ENCODE measurements at places on chromosomes 4 and X.

DNA sequence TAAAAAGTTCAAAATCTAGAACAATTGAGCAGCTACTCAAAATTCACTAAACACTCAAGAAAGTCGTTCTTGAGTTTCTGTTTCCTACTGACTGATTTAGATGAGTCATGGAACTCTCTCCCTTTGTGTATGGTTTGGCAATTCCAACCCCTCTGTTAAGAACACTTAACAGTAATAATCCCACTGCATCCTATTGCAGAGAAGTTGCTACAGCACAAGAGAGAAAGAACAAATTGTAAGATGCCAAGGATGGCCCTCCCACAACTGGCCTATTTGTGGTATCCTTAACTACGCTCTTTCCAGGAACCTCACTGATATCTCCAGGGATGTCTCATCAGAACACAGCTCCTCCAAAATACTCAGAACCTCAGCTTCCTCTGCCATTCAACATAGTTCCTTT is 701.8 kb upstream of the TENM3 start:
- no peak for DNase-seq

- DNase-seq, result peak; percentile 4
Measured at GRCh38 chr4:149638073-149638472, 177.6 kb downstream of the IQCM start.

DNA sequence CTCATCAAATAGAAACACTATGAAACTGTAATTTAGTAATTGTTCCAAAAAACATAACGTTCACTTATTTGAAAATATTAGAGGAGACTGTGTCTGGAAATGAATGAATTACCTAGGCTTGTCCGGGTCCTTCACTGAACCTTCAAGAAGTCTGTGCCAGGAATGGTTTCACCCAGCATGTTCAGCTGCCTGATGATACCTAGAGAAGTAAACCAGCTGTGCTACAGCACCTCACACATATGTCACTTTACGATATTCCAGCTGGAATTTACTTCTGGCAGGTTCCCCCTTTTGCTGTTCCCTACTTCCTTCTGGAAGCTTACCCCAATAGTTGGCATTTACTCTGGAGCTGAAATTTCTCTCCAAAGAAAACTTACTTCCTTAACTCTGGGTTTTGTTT is 906.5 kb downstream of the FAT4 start:
- DNase-seq, result peak; percentile 2

- DNase-seq, result no peak
Measured at GRCh38 chr4:52172166-52172565, 121.1 kb downstream of the SPATA18 start.

GRCh38 chr4:40722576-40723161 is 27.1 kb upstream of the NSUN7 start:
- no peak for DNase-seq

GRCh38 chr4:1964443-1964842 is 44.3 kb downstream of the NELFA start:
- DNase-seq, result no peak

DNA sequence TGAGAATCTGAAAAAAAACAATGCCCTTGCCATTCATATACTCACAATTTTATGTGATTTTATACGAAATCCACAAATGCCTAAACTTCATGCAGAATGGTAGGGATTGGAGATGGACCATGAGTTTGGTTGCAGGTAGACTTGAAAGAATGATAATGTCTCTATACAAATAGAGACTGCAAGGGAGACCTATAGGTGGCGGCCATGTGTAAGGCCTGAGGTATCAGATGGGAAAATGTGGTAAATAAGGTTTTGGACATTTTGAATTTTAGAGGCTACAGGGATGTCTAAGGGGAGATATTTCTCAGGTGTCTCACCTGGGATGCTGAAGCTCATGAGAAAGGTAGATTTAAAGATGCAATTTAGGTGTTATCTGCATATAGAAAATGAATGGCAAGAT is 78.0 kb downstream of the GABRB1 start:
- DNase-seq, result no peak

DNA sequence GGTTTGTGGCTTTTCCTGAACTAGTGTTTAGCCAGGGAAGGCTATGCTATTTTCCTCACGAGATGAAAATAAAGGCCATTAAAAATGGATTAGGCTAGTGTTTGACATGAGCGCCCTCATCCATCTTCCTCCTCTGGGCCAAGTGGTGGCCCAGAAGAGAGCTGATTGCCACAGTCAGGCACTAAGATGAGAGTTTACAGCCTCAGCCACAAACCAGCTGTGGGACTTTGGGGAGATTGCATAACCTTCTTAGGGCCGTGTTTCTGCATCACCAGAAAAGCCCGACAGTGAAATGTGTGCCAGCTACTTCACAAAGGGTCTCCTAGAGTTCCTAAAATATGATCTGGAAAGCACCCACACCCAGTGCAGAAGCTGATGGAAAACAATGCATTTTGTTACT is 42.3 kb upstream of the LNX1 start:
- DNase-seq, result no peak

GRCh38 chrX:72716766-72717165 is 2.7 kb upstream of the PHKA1 start:
- DNase-seq, result no peak

- DNase-seq, result no peak
Measured at GRCh38 chrX:20215565-20215964, 51.1 kb downstream of the RPS6KA3 start.

DNA sequence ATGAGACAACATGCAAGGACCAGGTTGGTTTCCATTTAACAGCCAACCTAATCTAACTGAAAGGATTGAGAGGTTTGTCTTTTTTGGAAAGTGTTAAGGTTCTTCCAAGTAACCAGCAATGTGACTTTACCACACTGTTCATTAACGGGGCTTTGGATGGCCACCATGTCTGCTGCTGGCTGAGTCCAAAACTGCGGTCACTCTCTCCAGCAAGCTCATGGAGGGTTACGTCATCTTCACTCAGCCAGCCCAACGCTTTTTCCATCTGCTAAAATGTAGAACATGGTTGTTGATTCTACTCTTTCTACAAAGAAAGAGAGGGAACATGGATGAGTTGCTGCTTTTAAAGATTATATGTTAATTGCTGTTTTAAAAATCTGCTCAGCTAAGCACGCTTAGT is 11.0 kb downstream of the PKD2 start:
- no peak for DNase-seq

DNA sequence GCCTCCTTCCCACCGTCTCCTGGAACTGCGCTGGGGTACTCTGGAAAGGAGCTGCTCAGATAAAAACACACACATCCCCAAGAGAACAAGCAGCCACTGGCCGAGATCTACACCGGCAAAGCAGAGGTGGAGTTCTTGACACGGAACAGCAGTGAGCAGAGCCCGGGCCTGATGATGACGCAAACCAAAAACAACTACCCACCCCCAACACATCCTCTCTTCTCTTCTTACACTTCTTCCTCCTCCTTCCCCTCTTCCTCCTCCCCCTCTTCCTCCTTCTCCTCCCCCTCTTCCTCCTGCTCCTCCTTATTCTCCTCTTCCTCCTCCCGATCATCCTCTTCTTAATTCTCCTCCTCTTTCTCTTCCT is 4.6 kb downstream of the PNMA5 start:
- no peak for DNase-seq

- DNase-seq, result no peak
Measured at GRCh38 chr4:166075599-166075998, 202.6 kb downstream of the TLL1 start.

DNA sequence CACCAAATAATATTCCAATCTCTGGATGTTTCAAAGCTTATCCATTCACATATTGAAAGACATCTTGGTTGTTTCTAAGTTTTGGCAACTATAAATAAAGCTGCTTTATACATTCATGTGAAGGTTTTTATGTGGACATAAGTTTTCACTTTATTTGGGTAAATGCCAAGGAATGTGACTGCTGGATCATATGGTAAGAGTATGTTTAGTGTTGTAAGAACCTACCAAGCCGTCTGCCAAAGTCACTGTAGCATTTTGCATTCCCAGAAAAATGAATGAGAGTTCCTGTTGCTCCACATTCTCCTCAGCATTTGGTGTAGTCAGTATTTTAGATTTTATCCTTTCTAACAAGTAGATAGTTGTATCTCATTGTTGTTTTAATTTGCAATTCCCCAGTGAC is 1047.7 kb downstream of the C4orf33 start:
- no peak for DNase-seq

- DNase-seq, result no peak
Measured at GRCh38 chr4:8893624-8894423, 22.2 kb upstream of the HMX1 start.

DNA sequence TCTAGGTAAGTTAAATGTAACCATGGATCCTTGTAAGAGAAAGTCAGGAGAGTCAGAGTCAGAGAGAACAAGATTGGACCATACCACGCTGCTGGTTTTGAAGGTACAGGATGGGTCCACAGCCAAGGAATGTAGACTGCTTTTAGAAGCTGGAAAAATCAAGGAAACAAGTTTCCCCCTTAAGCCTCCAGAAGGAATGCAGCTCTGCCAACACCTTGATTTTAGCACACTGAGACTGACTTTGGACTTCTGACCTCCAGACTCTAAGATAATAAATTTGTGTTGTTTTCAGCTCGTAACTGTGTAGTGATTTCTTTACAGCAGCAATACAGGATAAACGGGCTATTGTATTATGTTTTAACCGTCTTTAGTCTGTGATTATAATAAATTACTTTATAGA is 108.0 kb upstream of the USP38 start:
- no peak for DNase-seq

DNA sequence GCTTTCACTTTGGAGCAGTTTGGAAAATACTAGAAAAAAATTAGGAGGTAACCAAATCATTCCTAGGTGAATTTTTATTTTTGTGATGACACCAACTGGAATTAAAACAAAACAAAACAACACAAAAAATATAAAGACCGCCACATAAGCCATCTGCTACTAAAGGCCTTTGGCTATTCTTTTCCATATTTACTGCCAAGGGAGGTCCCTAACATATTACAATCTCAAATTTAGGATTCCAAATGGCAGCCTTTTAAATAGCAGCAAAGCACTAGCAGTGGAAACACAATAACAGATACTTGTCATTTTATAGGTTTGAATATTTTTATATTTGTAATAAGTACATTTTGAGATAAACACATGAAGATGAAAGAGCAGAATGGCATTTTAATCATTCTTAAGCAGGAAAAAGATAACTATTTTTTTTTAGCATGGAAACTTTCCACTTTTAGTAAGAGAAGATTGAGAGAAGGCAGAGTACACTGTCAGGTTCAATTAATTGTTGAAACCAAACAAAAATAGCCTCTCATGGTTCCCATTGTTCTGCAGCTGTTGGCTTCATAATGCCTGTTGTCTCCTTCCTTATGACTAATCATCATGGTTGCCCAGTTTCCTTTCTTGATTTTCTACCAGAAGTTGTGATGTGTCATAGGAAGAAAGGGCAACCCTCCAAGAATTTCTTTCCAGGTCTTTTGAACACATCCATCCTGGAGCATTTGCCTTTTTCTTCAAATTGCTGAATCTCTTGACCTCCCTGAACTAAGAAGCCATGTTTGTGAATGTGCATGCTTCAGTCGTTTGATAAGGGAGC is 219.0 kb upstream of the EMCN start:
- DNase-seq, result peak; percentile 85

DNA sequence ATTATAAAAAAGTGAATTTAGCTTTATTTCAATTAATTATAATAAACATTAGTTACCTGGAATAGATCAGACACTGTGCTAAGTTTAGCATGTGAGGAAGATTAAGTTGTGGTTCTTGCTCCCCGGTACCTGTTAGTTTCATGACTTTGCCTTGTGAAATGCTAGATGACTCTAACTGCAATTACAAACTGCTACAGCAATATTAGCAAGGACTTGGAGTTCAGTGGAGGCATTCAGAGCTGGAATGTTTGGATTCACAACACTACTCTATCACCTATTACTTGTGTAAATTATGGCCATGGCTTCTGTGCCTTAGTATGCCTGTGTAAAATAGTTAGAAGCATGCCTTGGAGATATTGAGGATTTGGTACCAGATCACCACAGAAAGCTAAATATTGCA is 21.4 kb upstream of the ANXA10 start:
- no peak for DNase-seq

DNA sequence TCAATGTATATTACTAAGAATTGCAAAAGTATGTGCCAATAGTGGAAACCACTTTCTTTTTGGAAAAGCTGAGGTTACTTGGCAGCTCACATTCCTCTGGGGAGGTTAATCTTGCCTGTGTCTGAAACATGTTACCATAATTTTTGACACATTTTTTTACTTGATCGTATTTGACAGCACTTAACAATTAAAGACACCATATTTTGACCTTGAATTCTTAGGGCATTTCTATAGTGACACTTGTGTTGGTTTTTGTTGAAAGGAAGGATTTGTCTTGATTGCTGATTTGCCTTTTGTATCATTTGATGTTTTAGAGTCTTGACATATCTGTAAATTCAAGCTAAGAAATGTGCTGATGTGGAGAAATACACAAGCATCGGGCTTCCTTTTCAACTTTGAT is 2135.5 kb downstream of the PCDH7 start:
- DNase-seq, result no peak

DNA sequence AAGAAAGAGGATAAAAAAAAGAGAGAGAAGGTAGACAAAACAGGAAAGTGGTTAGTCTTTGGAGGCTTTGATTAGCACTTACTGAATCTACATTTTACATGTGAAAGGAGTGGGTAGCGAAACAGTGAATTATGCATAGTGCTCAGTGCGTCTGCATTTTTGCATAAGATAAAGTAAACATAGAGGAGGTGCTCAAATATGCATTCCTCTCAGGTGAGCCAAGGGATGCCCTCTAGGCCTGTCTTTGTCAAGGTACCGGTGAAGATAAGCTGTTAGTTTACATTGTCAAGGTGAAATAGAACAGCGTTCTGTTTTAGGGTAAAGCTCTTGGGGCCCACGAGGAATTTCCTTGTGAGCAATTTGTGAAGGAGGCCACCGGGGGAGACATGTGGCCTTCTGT is 260.6 kb downstream of the TRIML1 start:
- no peak for DNase-seq

Measured in HFF-Myc (cell line).